Stimulated activated CD4-positive, alpha-beta T cell treated with anti-CD3 and anti-CD28 coated beads, Interleukin-12 subunit alpha, Interleukin-12 subunit beta, amount 100 ng/mL, for 4 hours (primary cell): ENCODE measurements at places on chromosomes 4 and X.

DNA sequence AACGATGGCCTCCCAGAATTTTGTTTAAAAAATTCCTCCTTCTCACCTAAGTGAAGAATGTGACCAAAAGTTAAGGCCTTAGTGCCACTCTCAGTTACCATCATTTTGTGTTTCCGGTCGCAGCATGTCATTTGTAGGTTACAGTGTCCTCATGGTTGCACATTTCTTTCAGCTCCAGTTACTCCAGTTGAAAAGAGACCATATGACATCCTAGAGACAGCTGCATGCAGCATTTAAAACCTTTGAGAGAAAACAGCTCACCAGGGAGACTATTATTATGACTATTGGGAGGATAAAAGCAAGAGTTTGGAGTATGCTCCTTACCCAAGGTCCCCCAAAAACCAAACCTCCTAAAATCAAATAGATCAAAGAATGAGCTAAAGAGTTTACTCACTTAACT lies 45.8 kb downstream of the MGARP start:
- DNase-seq, result no peak

- DNase-seq, result no peak
Observed at GRCh38 chr4:93646233-93646930, 182.2 kb upstream of the ATOH1 start.

GRCh38 chr4:6472387-6473263 lies at the start of gene PPP2R2C:
Gene PPP2R2C (minus strand): TSS chr4:6472614. CDS start chr4:6472229, 385 bp downstream.
- DNase-seq, result no peak

- DNase-seq, result no peak
Observed at GRCh38 chr4:168882650-168883233, 127.3 kb downstream of the CBR4 start.

GRCh38 chr4:99860521-99860920 lies 33.7 kb downstream of the LAMTOR3 start:
- DNase-seq, result no peak

- DNase-seq, result no peak
Observed at GRCh38 chrX:78658414-78658813, 714 bp downstream of the RTL3 start.

DNA sequence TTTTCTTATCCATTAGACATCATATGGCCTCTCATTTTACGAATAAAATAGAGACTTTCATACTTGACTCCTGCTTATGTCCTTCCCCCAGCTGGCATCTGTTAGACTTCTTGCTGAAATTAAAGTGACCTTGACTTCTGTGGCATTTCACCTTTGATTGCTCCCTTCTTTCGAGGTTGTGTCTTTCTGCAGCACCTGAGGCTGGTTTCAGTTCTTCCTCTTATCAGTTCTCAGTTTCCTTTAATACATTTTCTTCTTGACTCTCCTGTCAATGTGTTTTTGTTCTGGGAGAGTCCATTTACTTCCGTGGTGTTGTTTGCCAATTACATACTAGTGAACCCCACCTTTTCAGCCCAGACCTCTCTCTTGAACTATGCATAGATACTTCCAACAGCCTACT lies 81.6 kb downstream of the RBPJ start:
- DNase-seq, result no peak

GRCh38 chr4:17613761-17614415 lies 553 bp upstream of the MED28 start:
- DNase-seq, result no peak

- peak; percentile 31 for DNase-seq
Observed at GRCh38 chr4:15654593-15655222, 449 bp downstream of the FBXL5 start.

GRCh38 chr4:89889289-89889688 lies 5.4 kb upstream of the MMRN1 start:
- DNase-seq, result no peak
